M059J (cell line): ENCODE measurements at places on chromosomes 2 and 18.

DNA sequence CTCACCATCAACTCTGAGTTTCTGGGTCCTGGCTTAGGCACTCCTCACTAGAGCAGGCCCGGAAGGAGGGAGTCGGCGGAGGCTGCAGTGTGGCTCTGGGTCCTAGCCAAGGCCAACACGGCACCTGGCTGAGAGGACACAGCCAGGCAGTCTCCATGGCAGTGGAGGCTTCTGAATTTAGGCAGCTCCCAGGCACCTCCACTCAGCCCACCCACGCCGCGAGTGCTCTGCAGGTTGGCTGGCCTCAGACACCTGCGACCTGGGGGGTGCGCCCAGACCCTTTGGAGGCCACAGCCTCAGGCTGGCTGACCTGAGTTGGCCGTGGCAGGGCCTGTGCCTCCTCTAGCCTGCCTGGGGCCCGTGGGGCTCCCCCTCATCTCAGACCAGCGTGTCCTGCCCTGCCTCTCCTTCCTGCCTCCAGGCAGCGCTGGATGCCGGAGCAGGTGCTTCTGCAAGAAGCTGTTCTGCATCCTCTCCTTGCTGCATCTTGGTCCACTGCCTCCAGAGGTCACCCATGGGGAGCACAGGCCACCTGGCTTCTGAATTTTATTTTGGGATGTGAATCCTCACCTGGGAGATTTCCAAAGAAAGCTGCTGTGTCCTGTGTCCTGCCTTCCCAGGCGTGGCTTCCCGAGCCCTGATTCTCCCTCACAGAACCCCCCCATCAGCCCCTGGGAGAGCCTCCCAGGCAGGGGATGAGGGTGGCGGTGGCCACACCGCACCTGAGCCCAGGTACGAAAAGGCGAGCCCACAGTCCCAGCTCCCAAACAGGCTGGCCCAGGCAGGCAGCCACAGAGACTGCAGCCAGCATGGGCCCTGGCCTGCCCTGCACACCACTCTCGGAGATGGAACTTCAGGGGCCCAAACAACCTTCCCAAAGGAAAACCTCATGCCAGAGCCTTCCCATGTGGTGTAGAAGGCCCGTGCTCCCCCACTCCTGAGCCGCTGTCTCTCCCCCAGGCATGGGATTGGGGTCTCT is 23.4 kb downstream of the AQP12A start:
- no peak for DNase-seq

- DNase-seq, result no peak
Observed at GRCh38 chr2:240043279-240043989, 9.9 kb downstream of the OR6B3 start.

DNA sequence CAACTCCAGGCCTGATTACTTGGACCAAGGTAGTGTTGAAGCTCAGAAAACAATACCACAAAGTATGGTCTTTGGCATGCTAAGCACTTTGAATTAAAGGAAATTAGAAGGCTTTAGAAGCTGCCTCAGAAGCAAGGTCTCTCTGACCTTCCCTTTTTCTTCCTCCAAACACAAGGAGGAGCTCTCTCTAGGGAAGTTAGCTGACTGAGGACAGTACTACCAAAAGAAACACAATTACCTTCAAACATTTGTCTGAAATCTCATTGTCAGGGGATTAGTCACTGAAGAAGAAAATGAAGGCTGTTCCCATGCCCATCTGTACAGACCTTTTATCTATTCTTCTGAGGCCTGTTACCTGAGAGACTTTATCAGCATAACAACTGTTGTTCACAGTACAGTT is 279.3 kb downstream of the CDH20 start:
- peak; percentile 38 for DNase-seq

DNA sequence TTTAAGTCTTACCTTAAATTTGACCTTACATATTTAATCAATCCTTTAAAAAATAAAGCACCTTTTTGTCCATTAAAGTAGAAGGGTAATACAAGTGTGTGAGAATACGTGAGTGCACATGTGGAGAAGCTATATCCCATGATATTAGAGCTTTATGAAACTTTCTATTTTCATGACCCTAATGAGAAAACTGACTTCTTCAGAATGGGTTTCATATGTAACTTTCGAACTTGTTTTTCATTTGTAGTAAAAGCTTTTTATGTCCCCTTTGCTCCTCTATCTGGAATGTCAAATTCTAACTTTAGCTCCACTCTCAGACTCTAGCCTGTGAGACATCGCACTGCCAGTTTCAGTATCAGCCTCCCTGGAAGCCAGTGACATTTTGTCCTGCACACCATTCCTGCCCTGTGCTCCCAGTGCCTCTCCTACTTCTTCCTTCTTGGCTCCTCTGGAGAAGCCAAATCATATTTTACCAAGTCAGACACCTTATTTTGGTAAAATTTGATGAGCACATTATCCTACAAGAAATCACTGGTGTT is 42.0 kb downstream of the MAPRE2 start:
- no peak for DNase-seq

GRCh38 chr2:69693059-69693774 is 48.7 kb upstream of the ANXA4 start:
- DNase-seq, result no peak

- no peak for DNase-seq
Observed at GRCh38 chr2:37891846-37892435, 33.1 kb upstream of the RMDN2 start.

- DNase-seq, result peak; percentile 63
Observed at GRCh38 chr2:75199428-75200011, at the start of gene TACR1. TSS of gene TACR1 (minus strand) at chr2:75199520. CDS start at chr2:75198934, 586 bp downstream.

DNA sequence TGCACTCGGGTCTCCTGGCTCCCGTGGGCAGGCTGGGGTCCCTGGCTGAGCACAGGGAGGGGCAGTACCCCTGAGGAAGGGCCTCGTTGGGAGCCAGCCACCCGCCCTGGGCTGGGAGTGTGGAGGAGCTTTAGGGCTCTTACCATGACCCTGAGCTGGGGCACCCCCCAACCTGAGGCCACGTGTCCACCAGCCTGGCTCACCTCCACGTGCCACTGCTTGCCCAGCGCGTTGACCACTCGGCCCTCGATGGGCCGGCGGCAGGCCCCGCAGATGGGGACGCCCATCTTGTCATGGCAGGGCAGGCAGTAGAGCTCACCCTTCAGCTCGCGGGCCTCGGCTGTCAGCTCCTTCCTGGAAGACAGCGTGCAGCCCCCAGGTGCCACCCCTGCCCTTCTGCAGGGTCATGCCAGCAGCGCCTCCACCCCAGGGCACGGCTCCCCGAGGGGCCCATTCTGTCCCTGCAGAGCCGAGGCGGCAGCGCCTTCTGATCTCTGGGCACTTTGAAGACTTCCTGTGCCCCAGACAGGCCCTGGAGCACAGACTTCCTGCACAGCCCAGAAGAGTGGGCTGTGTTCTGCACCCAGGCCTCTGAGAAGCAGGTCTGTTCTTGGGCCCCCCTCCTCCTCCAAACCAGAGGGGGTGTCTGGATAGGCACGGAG is 4.0 kb upstream of the GPR17 start:
- DNase-seq, result no peak

DNA sequence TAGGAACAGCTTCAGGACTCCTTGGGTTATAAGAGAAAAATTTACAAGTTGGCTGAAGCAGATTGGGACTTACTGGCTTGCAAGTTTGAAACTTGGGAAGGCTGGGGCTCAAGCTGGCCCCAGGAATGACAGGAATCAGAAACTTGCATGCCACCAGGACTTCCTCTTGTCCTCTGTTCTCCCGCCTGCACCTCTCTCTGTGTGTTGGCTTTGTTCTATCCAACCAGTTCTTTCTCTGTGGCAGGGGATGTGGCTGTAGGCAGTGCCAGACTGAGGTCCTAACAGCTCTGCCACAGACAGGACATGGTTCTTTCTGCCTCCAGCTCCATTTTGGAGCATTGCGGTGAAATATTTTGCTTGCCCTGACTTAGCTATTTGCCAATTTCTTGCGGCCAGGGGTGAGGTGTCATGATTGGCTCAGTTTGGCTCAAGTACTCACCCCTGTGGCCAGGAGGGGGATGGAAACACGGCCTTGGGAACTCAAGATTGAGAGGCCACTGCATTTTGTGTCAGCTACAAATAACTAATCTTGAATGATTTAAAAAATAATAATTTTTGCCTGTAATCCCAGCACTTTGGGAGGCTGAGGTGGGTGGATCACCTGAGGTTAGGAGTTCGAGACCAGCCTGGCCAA is 48.9 kb downstream of the MEP1B start:
- DNase-seq, result no peak

DNA sequence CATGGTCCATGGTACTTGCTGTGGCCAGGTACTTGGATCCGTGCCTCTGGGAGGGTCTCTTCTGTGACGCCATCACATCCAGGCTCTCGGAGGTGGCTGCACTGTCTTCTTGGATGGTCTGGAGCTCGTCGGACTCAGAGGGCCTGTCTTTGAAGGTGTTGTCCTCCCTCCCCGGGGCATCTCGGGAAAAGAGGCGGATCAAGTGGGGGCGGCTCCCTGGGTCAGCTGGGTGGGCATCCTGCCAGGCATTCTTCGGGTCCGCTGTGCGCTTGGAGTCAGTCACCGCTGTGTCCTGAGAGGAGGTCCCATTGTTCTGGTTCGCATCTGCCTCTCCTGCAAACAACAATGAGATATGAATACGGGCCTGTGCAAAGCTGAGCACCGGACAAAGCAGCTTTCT is 115.6 kb downstream of the MBP start:
- DNase-seq, result no peak

DNA sequence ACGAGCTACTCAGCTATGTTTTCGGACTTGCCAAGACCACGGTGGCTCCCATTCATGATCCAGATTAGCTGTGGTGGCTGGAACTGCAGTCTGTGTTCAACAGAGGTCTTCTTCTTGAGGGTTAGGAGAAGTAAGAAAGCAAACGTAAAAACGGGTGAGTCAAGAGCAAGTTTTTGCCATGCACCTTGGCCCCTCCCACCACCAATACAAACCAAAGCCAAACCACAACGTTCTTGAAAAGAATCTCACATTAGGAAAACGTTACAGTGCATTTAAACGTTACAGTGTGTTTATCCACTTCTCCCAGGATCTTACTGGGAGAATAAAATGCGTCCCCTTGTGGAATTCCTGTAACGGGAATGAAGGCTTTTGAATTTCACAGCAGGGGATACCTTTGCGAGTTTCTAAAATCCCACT is 725 bp downstream of the FBXO48 start:
- peak; percentile 81 for DNase-seq

DNA sequence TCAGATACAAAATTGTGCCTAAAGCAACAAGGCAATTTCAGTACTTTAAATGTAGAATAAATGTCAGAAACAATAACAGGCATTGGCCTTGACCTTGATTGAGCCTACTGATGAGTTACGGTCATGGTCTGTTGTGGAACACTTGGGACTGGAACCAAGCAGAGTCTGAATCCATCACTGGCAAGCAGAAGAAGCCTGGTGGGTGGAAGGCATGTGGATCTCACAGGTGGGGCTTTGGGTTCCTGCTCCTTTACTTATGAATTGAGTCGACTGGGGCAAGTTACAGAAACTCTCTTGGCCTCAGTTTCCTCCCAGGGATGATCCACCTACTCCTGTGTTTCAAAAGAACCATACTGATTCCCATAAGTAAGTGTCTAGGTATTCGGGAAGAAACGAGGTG is 102.3 kb downstream of the KCNF1 start:
- DNase-seq, result no peak

DNA sequence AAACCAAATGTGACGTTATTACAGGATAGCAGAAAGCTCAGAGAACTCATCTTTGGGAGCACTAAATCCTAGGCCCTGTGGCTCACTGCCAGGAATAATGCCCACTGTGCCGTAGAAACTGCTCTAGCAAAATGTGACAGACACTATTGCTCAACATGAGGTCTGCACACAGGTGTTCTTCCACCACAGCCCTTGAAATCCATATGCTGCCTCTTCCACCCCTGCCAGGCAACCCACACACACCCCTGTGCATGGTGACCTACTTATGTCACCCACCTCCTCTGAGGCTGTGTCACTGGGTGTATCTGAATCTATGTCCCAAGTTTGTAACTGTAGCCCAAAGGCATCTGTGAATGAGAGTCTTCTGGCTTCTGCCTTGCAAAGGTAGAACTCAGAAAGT is 66.1 kb upstream of the MBOAT2 start:
- no peak for DNase-seq

GRCh38 chr2:169664600-169664977 is 29.6 kb downstream of the CFAP210 start:
- DNase-seq, result no peak

GRCh38 chr2:230874456-230874855 is 9.7 kb downstream of the ITM2C start:
- no peak for DNase-seq

DNA sequence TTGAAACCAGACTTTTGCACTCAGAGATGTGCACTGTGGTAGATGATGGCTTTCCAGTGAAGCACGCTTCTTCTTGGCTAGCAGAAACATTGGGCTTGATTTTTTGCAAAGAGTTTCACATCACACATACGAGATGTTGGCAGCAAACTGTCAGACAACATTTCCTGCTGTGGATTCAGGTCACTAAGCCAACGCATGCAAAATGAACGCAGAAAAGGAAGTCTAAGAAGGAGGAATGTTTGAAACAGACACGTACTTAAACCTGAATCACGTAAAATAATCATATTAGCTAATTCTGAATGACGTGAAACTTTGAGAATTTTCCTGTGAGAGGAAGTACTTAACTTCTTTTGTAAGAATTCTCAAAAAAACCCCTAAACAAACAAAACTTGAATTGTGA is 88.1 kb downstream of the EPB41L3 start:
- peak; percentile 30 for DNase-seq

GRCh38 chr2:195727106-195727505 is 70.1 kb downstream of the SLC39A10 start:
- DNase-seq, result no peak

- peak; percentile 96 for DNase-seq
Observed at GRCh38 chr18:394987-395362, 105.5 kb downstream of the COLEC12 start.

- no peak for DNase-seq
Observed at GRCh38 chr2:8414946-8415879, 266.6 kb upstream of the ID2 start.

GRCh38 chr18:21672521-21673267 is 31.9 kb downstream of the ABHD3 start:
- DNase-seq, result peak; percentile 98

- no peak for DNase-seq
Observed at GRCh38 chr2:239290618-239291474, 110.0 kb downstream of the HDAC4 start.

DNA sequence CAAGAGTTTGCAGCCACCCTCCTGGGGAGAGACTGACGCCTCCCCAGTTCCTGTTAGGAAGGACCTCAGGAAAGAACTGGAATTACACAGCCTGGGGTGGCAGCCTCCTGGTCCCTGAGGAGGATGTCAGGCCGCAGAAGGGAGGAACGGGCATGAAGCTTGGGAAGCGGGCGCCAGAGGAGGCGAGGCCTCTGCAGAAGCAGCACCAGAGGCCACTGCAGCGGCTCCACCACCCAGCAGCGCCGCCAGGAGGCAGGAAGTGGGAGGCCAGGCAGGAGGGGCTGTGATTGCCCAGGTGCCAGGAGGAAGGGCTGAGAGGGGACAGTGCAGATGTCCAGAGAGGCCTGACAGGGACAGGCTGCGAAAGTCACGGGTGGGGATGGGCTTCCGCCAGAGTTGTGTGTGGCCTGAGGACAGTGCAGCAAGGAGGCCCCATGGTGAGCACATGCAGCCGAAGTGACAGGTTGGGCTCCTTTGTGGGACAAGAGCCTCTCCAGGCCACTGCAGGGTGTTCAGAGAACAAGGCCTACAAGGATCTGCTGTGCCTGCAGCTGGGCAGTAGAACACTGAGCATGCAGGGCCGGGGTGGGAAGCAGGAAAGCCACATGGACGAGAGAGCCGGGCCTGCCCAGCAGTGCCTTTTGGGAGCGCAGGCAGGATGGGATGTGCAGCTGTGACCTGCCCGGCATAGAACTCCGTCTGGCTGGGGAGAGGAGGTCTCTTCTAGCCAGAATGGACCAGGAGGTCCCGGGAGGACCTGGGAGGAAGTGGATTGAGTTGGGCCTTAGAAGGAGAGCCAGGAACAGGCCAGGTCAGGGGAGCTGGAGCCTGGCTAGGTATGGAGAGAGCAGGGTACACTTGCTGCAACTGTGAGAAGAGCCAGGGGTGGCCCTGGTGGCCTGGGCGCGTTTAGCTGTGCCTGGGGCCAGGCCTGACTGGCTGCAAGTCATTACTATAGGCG is 39.1 kb upstream of the ALPP start:
- DNase-seq, result no peak
